OCI-M1 (cell line): ENCODE measurements at places on chromosomes 7 and 10.

- no peak for DNase-seq
Measured at GRCh38 chr7:31190906-31191305, 138.8 kb downstream of the ADCYAP1R1 start.

DNA sequence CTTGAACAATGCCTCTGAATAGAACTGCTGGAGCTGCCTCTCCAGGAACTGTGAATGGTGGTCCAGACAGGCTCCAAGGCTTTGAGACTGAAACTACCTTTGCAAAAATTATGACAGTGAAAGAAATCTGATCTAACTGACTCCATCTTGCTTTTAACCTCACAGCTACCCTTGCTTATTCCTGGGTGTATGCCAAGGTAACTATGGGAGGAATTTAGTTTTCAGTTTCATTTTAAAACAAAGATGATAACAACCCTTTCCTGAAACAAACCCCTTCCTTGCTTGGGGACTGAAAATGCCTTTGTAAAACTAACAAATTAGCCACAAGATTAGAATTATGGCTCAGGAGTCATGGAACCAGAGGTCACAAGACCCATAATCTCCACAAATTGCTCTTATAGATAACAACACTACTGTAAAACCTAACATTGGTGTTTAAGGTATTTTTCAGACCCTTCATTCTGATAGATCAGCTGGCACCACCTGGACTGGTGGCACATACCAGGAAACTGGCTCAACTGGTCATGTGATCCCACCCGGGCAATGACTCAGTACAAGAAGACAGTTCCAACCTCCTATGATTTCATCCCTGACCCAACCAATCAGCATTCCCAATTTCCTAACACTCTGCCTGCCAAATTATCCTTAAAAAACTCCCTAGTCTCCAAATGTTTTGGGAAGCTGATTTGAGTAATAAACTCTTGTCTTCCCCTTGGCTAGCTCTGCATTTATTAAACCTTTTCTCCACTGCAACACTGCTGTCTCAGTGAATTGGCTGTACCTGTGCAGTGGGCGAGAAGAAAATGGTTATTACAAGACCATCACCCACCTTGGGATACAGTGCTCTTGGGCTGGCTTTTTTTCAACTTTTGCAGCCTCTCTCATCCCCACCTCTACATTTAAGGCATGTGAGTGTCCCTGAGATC is 608.1 kb downstream of the TYW1 start:
- peak; percentile 35 for DNase-seq

- DNase-seq, result no peak
Measured at GRCh38 chr10:126569513-126570244, 100.8 kb downstream of the C10orf90 start.

DNA sequence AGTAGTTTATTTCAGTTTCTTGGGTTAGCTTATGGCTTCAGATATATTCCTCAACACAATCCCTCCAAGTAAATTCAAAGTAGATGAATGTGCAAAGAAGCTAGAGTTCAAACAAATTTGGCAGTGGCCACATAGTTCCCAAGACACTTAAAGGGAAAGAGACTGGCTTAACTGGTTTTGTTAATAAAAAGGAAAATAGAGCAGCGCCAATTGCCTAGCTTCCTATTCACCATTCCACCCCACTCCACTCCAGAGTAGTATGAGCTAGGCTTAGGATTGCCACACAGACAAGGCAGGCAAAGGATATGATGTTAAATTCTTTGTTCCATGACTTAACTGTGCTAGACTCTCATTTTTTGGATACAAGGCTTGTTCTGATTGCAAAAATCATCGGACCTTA is 2.0 kb downstream of the XRCC2 start:
- DNase-seq, result no peak

DNA sequence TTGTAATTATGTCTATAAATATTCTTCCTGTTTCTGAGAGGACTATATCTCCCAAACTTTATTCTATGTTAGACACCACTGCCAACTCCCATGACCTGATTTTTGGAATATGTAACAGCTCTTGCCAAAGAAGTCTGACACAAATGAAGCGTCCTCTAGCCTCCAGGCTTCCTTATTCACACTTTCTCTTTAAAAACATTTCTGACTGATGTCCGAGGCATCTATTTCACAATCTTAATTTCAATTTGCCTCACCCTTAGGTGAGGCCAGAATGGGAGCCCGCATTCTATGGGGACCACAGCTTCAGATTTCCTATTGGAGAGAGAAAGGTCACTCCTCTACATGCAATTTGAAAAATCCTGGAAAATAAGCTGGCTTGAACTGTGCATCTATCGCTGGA is 873.2 kb downstream of the GATA3 start:
- DNase-seq, result no peak

- DNase-seq, result no peak
Measured at GRCh38 chr10:102492344-102492939, 10.1 kb downstream of the ACTR1A start.
